ENCODE measurements at places on chromosomes 1 and 21. TPM values are rescaled to one million over a fixed set of nuclear protein-coding genes. Genes with fewer than 3 reads are reported as not detected.

- no peak for DNase-seq
Measured at GRCh38 chr1:6106321-6106731, 60.6 kb downstream of the KCNAB2 start.

DNA sequence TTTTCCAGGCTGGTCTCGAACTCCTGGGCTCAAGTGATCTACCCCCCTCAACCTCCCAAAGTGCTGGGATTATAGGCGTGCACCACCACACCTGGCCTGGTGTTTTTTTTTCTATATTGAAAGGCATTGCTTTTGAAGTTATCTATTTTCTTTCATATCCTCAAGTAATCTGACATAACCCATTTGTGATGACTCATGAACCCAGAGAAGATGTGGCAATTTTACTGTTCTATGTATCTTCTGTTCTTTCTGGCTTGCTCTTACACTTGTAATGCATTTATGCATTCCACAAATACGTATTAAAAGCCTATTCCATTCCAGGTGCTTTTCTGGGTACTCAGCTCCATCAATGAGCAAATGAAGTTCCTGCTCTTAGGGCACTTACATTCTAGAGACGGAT is 29.9 kb upstream of the ERRFI1 start:
- no peak for DNase-seq

The SESN2 gene
- total RNA-seq, result 22.3 TPM

The ANXA9 gene
- total RNA-seq, result 1.6 TPM

All from WTC11 (cell line).